ENCODE measurements at places on chromosomes 16 and 17.

- DNase-seq = no peak
These were observed 11.5 kb upstream of the CNGB1 start for GRCh38 chr16:57982385-57982784.

GRCh38 chr17:61073799-61074513 lies 325.7 kb upstream of the TBX2 start:
- no peak for DNase-seq

DNA sequence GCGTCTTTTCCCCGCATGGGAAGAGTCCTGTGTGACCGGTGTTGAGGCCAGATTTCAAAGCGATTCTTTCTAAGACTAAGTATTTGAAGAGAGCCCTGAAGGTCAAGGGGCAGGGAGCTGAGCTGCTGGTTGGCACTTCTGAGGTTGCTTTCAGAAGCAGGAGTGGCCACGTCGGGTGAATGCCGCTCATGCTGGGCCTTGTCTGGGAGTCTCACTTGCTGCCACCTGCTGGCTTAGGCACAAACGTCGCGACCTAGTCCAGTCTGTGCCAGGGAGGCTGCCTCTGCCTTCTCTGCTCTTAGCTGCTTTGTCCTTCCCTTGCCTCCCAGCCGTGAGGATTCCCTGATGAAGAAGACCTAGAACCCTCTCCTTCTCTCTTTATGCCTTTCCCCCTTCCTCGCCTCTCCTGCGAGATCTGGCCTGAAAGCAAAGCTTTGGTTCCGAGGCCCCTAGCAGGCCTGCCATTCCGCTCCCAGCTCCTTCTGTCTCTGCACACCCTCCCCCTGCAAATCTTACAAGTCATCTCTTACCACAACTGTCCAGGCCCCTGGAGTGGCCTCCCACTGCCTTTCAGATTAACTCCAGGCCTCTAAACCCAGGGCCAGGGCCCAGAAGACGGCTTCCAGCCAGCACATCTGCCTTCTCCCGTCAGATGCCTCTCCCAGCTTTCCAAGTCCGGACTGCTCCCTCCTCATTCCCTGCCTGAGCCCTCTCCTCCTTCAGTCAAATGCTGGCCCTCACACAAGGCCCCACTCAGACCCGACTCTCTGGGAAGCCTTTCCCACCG lies 11.4 kb downstream of the CTNS start:
- DNase-seq = peak; percentile 66

DNA sequence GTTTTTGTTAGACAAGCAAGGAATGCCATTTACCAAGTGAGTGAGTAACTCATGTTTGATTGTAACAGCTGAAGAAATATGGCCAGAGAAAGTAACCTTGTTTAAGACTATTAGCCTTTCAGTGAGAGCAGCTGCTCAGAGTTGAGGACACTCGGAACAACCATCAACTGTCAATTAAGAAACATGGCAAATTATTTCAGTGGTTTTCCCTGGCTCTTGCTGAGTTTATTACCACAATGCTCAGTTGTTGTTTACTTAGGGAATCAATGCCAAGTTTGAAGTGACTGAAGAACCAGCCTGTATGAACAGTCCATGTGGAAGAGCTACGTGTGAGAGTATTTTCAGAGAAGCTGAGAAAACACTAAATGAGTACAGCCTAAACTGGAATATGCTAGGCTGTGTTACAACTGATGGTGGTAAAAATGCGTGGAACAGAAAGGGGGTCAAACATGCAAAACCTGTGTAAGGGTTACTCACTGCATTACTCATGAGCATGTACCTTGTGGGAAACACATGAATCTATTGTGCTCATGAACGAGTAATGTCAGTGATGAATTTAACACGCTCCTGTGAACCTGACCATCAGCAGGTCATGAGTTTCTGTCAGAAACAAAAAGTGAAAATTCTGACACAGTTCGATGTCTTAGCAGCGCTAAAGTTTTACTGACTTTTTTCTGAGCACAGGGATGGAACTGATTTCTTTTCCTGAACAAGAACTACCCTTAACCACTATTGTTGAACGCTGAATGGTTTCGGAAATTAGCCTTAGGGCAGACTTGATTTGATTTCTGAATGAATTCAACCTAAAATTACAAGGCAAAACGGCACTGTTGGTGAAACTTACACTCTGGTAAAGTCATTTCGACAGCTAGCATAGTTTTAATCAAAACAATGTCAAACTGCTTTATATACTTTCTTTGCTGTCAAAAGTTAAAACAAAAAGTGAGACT lies 33.5 kb downstream of the GNA13 start:
- no peak for DNase-seq

DNA sequence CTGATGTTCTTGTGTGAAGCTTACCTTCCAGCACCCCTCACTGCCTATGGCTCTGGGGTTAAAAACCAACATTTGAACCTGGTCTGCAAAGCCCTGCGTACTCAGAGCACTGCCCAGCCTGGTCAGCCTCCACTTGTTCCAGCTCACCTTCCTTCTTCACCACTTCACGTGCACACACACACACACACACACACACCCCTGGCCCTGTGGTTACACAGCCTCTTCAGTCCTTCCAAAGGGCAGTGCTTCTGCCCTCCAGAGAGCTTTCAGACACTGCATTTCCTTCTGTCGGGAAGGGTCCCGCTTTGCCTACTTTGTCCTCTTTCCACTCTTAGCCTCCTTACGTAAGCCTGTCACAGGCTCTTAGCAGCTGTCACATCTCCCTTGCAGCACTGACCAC lies 9.6 kb upstream of the TMEM220 start:
- no peak for DNase-seq

GRCh38 chr16:57639172-57639887 lies 10.9 kb downstream of the ADGRG1 start:
- DNase-seq = peak; percentile 24

DNA sequence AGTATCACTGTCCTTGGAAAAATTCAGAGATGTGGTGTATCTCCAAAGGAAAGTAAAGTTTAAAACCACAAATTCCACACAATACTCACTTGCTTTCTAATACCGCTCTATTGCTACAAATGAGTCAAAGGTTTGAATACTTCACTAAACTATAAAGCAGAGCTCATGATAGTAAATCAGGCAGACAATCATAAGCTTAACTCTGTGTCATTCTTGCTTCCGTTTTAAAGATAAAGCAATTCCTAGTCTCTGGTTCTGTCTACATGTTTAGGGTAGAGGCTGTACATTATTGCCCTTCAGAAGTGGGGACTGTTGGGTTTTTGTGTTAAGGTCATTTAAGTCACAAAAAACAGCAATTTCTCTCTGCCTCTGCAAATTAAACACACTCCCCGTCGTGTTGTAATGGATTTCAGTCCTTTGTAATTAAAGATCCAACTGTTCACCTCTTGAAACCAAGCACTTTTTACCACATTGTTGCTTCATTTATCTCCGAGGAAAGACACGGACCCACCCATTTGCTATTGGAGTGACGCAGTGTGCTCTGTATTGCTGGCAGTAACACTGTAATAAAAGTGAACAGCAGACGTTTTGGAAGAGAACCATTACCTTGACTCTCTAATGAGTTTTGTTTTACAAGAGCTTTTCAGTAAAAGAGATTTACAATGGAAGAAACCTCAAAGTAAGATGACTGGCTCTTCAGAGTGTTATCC lies 83.1 kb upstream of the CNTNAP4 start:
- DNase-seq = no peak

GRCh38 chr16:53147500-53148065 lies 92.8 kb downstream of the CHD9 start:
- no peak for DNase-seq

- no peak for DNase-seq
These were observed at the start of gene TMEM114 for GRCh38 chr16:8589900-8590688. TMEM114 (minus strand) TSS chr16:8590511; CDS start chr16:8589838, 673 bp downstream.

GRCh38 chr17:5329784-5330557 lies 47.9 kb downstream of the RABEP1 start:
- no peak for DNase-seq

DNA sequence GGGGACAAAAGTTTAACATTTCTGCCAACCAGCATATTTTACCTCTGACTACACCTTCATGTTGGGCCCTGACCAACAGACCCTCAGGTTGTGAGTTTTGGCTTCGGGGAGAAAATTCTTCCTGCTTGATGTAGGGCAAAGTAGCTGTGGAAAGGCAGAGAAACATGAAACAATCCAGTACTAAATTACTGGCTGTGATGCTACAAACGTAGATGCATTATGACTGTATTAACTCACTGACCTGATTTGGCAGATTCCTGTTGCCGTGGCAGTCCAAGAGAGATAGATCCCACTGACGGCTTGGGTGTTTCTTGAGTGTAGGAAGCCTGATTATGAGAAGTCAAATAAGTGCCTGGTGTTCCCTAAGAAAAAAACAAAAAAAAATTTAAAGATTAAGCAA lies 80.7 kb downstream of the TTC19 start:
- no peak for DNase-seq

GRCh38 chr17:17696882-17697633 lies 15.8 kb downstream of the RAI1 start:
- no peak for DNase-seq

DNA sequence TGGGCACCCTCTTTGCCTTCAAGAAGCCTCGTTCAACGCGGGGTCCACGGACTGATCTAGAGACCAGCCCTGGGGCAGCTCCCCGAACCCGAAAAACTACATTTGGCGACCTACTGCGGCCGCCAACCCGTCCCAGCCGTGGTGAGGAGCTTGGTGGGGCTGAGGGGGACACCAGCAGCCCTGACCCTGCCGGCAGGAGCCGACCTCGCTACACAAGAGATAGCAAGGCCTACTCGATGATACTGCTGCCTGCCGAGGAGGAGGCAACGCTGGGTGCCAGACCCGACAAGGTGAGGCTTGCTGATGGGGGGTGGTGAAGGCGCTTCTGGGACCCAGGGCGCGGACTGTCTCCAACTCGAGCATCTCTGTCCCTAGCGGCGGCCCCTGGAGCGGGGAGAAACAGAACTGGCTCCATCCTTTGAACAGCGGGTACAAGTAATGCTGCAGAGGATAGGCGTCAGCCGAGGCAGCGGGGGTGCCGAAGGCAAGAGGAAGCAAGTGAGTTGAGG lies 5.6 kb downstream of the ACD start:
- DNase-seq = no peak

GRCh38 chr17:29760279-29761039 lies 137.7 kb upstream of the CORO6 start:
- peak; percentile 60 for DNase-seq

- no peak for DNase-seq
These were observed 55.3 kb downstream of the SOCS3 start for GRCh38 chr17:78304549-78305037.

- no peak for DNase-seq
These were observed 20.7 kb downstream of the ADAP2 start for GRCh38 chr17:30942308-30943079.

- peak; percentile 78 for DNase-seq
These were observed 12.6 kb upstream of the OR1F1 start for GRCh38 chr16:3175157-3176093.

DNA sequence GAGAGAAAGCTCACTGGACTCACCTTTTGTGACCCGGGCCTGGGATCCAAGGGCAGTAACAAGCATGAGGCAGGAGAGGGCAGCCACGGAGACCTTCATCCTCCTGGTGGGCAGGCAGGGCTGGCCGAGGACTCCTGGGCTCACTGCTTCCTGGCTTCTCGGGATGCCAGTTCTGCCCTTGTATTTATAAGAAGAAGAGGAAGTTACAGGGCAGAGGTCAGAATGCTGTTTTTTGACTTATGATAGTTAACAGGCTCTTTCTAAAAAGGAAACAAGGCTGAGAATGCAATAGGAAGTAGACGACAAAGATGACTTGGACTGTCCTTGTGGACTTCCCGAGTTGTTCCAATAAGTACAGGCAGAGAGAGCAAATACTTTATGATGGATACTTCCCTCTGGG lies at the start of gene CCL23:
CCL23 (minus strand) TSS at position 174 of the 400 bp plus-strand sequence; CDS start at position 99, 75 bp downstream.
- DNase-seq = no peak
